Right ventricle myocardium superior (tissue), 1 donor: ENCODE measurements at places on chromosomes 2 and 18.
A peak's percentile ranks its signal among the peaks of the same experiment; 100 is the strongest.

DNA sequence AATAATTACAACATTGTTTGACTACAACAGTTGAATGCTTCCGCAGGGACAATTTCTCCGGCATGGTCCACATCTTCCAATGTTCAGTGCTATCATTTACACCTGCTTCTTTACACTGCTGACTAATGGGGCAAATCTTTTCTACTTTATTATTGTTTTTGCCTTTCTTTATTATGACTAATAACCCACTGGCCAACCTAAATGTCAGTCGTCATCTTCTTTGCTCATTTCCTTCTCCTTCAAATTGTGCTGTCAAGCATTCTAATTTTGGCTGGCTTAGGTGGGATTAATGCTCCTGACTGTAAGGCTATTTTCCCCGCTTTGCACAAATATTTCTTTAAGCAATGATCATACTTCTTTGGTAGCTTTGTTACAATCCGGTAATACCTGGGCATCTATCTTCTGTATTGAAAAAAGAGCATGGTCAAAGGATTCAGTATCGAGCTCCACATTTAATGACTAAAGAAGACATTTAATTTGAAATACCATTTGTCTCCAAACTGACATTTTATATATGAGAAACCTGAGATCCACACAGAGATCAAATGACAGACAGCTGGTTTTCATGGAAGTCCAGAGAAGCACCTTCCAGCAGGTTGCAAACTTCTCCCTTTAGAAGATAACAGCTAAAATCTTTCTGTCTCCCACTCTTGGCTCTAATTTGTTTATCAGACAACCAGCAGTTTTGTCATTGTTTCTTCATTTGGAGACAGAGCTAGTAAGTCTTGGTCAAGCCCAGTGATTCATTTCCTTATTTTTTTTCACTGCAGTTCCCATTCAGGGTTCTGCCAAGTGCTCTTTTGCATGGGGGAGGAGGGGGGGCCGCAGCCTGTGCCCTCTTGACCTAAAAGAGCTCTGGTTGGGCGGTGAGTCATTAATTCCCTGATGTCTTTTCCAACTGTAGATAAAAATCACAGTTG lies 132.9 kb downstream of the SOCS6 start:
- peak; percentile 82 for DNase-seq

- no peak for DNase-seq
Measured at GRCh38 chr2:99727199-99727598, 237.4 kb upstream of the REV1 start.

DNA sequence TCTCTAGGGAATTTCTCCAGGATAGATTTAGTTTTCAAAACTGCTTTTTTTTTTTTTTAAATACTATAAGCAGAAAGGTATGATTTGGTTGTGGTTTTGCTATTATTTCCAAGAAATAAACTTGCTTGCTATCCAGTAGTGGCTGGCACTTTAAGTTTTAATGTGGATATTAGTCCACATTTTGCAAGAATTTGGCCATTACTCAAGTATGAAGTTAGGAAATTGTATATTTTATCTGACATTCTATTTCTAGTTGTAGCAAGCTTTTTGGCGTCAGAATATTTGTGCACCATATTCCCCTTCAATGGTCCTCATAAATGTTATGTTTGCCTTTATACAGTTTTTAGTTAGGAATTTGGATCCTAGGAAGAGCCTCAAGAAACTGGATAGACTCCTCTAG lies 226.3 kb downstream of the ZNF521 start:
- DNase-seq: no peak

GRCh38 chr2:218547978-218548377 lies 20.2 kb downstream of the USP37 start:
- no peak for DNase-seq

DNA sequence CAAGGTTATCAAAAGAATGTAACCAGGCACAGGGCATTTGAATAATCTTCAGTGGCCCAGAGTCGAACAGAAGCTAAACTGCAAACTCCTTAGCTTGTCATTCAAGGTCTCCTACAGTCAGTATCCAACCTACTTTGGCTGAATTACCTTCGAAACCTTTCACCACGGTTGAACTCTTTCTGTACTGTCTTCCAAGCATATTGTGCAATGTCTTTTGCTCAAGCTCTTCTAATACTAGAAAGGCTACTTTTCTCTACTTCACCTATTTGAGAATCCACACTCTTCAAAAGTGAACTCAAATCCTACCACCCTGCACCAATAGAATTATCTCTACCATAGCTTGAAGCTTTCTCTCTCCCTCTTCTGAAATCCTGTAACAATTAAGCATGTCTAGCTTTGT lies 142.9 kb downstream of the NR4A2 start:
- no peak for DNase-seq

- no peak for DNase-seq
Measured at GRCh38 chr2:121309801-121310200, 24.8 kb upstream of the TFCP2L1 start.

DNA sequence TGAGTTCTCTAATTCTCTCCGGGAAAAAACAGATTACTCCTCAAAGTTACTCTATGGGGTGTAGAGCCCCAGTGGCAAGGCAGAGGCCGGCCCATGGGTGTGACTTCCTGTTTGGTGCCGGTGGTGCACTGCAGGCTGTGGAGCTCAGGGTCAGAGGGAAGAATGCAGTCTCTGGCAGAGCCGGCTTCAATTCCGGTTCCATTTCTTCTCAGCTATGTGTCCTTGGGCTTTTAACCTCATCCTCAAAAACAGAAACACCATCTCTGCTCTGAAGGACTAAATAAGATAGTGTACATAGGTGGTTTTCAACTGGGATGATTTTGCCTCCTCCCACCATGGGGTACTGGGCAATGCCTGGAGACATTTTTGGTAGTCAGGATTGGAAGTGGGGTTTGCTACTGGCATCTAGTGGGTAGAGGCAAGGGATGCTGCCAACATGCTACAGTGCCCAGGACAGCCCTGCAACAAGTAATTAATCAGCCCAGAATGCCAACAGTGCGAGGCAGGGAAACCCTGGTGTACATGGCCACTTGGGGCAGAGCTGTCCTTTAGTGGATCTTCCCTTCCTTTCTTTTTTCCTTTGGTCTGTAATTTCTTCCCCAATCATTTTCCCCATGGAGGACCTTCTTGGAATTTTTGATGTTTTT lies 81.2 kb downstream of the INSIG2 start:
- DNase-seq: peak; percentile 72
